ENCODE measurements at places on chromosomes 5 and 9. TPM values are rescaled to one million over a fixed set of nuclear protein-coding genes. Genes with fewer than 3 reads are reported as not detected.

CDH9 gene
- total RNA-seq, result not detected

ANKRD31 gene
- total RNA-seq, result under 0.01 TPM

TAS2R1 gene
- not detected for total RNA-seq

IFNA16 gene
- not detected for total RNA-seq

PCDHB3 gene
- total RNA-seq, result under 0.01 TPM

KCNT1 gene
- total RNA-seq, result not detected

PCAT7 gene
- total RNA-seq, result not detected

KIF4B gene
- under 0.01 TPM for total RNA-seq

SPINK14 gene
- not detected for total RNA-seq

MRPL22 gene
- 13.3 TPM for total RNA-seq

HRCT1 gene
- total RNA-seq, result 1.7 TPM

PHYHD1 gene
- 2.2 TPM for total RNA-seq

C9orf57 gene
- not detected for total RNA-seq

ANKRD20A1 gene
- total RNA-seq, result 0.18 TPM

SPINK13 gene
- total RNA-seq, result not detected

LRRC19 gene
- not detected for total RNA-seq

PCDHB11 gene
- under 0.01 TPM for total RNA-seq

CER1 gene
- total RNA-seq, result not detected

SLC6A18 gene
- total RNA-seq, result not detected

BTNL8 gene
- not detected for total RNA-seq

TAF11L5 gene
- not detected for total RNA-seq

SLIT3 gene
- 0.18 TPM for total RNA-seq

GABRA6 gene
- not detected for total RNA-seq

SOHLH1 gene
- not detected for total RNA-seq

MTX3 gene
- total RNA-seq, result 13.6 TPM

POU5F2 gene
- 1.1 TPM for total RNA-seq

SAPCD2 gene
- total RNA-seq, result 3.4 TPM

IL9 gene
- total RNA-seq, result not detected

DOCK8 gene
- not detected for total RNA-seq

FST gene
- 141 TPM for total RNA-seq

SNX24 gene
- total RNA-seq, result 21.7 TPM

DND1 gene
- total RNA-seq, result under 0.01 TPM

SLC1A1 gene
- 3.9 TPM for total RNA-seq

FUT7 gene
- not detected for total RNA-seq

PCDHA12 gene
- not detected for total RNA-seq

ARID3C gene
- not detected for total RNA-seq

INSL4 gene
- not detected for total RNA-seq

LOX gene
- 277 TPM for total RNA-seq

All from IMR-90 (cell line).